ENCODE measurements at places on chromosomes 4 and X. TPM values are rescaled to one million over a fixed set of nuclear protein-coding genes. Genes with fewer than 3 reads are reported as not detected.

The NOX1 gene
- total RNA-seq = not detected

The CPZ gene
- 1.2 TPM for total RNA-seq

The LPAR4 gene
- 0.15 TPM for total RNA-seq

The WDR45 gene
- 65.4 TPM for total RNA-seq

The SPANXN4 gene
- total RNA-seq = not detected

The CENPI gene
- total RNA-seq = 0.27 TPM

The CYTL1 gene
- total RNA-seq = 0.42 TPM

The HTR2C gene
- not detected for total RNA-seq

The RAB39B gene
- not detected for total RNA-seq

The CSAG2 gene
- total RNA-seq = not detected

The PCDH7 gene
- total RNA-seq = 53.4 TPM

The NR0B1 gene
- not detected for total RNA-seq

The TREX2 gene
- 0.25 TPM for total RNA-seq

The BRS3 gene
- not detected for total RNA-seq

The DOK7 gene
- total RNA-seq = 35.5 TPM

The CFI gene
- 11.6 TPM for total RNA-seq

- DNase-seq = no peak
Measured at GRCh38 chrX:74606799-74607198, 7.6 kb downstream of the RLIM start.

DNA sequence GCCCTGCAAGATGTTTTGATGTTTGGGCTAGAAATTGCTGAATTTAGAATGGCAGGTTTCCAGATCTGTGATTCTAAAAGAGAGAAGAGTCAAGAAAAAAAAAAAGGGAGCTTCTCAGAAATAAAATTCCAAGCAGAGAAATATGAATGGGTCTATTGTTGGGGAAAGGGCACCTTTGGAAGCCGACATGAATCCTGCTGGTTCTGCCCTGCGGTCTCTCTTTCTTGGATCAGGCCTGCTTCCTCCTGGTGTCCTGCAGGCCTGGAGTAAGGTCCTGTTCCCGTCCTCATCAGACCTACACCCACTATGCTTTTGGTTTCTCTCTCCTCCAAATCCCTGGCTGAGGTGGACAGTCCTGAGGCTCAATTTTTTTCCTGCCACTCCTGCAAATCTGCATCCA is 109.8 kb upstream of the TRIM2 start:
- no peak for DNase-seq

GRCh38 chr4:15729910-15730533 is 27.2 kb downstream of the BST1 start:
- DNase-seq = no peak

- no peak for DNase-seq
Measured at GRCh38 chrX:63961964-63962363, 176.9 kb upstream of the ARHGEF9 start.

- peak; percentile 13 for DNase-seq
Measured at GRCh38 chr4:3571921-3572320, 39.7 kb upstream of the LRPAP1 start.

- DNase-seq = no peak
Measured at GRCh38 chr4:158016511-158016910, 156.3 kb downstream of the GASK1B start.

- peak; percentile 24 for DNase-seq
Measured at GRCh38 chrX:10483191-10483831, 137.1 kb downstream of the MID1 start.

DNA sequence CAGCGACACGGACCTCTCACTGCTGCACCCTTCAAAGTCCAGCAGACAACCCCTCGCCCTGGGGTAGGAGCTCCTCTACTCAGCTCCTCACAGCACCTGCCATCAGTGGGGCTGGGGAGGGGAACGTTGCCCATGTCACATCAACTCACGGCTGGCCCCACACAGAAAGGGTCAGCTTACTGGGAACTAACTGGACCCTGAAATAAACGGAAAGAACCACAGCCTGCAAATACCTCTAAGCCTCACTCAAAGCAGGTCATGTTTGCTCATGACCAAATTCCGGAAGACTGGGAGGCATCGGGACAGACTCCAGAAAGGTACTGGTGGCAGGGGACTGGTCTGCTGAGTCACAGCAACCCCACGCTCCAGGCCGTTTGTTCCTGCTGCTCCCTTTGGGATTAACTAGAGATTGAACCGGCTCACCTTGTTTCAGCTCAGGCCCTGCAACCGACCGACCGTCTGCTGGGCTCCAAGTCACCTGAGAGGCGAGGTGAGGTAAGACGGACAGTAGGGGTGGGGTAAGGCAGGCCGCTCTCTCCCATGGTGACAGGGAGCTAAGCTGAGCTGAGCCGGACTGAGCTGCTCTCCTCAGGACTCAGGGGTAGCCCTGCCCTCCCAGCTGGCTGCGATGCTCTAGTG is 5.6 kb downstream of the G6PD start:
- DNase-seq = no peak

GRCh38 chrX:111868726-111869638 is 7.0 kb upstream of the TRPC5OS start:
- DNase-seq = no peak

GRCh38 chrX:154059231-154059630 is 38.3 kb downstream of the MECP2 start:
- DNase-seq = no peak

DNA sequence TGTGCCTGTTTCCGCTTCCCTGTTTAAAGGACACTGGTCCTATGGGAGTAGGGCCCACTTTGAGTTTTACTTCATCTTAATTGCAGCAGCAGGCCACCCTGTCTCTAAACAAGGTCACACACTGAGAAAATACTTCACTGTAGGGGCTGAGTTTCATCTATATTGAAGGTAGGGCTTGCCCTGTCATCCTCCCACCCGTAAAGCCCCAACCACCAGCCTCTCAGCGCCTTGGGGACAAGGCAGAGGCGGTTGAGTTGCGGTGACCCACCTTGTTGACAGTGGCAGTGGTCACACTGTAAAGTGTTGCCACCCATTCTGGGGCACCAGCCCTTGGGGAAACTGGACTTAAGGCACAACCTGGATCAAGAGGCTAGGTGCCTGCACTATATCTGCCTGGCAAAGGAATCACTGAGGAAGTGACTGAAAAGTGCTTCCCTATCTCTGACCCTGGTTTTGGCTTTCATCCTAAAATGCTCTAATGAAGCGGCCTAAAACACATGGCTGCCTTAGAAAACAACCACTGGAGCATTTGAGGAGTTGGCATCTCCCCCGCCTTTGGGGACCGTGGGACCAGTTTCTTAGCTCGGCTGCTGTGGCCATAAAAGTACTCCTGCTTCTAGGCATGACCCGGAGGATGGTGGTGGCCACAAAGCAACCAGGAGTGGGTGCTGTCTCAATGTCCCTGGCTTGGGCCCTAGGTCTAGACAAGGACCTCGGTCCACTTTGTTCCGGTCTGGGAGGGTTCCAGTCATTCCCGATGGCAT is 7.8 kb upstream of the WDR1 start:
- no peak for DNase-seq

GRCh38 chr4:77006753-77007353 is 57.3 kb downstream of the SEPTIN11 start:
- DNase-seq = no peak

DNA sequence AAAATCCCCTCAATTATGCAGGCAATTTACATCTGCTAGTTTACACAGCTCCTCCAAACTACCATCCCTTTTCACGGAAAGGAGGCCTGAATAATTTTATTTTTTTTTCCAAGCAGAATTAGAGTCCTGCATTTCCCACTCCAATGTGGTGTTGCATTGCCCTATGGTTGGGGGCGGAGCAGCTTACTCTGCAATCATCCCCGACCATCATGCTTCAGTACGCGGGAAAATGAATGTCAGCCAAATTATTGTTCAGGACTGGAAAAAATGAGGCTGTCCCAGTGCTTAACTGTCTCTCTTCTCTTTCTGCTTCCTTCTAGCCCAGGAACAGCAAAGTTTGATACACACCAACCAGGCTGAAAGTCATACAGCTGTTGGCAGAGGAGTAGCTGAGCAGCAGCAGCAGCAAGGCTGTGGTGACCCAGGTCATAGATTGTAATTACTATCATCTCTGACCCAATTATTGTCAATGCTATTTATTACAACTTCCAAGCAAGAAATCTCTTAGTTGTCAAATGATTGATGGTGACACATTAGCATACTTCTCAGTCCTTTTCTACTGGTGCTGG is 28.3 kb downstream of the MMRN1 start:
- DNase-seq = no peak

DNA sequence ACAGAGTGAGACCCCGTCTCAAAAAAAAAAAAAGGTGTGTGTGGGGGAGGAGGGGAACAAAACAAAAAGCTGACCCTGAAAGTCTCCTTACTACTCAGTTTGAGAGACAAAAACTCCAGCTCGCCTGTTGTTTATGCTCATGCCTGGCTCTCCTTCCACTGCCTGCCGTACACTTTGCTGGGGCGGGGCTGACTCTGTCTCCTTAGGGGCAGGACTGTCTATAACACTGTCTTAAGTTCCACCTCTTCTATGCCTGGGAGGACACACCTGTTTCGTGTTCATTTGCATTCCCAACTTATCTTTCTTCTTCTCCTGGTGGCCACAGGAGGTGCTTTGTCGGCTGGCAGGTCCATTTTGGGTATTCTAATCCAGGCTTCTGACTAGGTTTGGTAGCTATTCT is 81.4 kb downstream of the MTNR1A start:
- no peak for DNase-seq

- DNase-seq = peak; percentile 43
Measured at GRCh38 chrX:1390621-1391369, 1.1 kb downstream of the SLC25A6 start.

DNA sequence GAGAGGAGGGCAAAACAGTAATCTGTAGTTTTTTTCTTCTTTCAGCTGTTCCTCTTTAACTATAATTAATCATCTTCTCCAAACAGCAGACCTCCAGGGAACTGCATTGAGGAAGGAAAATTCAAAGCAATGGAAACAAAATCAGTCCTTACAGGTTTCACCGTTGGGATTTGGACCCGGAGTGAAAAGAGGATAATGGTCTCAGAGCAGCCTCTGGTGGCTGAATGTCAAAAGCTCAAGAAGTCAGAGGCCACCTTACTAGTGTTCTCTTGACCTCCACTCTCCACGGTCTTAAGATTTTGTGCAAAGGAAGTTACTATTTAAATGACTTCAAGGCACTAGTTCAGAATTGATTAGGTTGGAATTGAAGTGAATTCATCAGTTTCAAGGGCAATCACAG is 16.0 kb upstream of the MID1 start:
- no peak for DNase-seq

DNA sequence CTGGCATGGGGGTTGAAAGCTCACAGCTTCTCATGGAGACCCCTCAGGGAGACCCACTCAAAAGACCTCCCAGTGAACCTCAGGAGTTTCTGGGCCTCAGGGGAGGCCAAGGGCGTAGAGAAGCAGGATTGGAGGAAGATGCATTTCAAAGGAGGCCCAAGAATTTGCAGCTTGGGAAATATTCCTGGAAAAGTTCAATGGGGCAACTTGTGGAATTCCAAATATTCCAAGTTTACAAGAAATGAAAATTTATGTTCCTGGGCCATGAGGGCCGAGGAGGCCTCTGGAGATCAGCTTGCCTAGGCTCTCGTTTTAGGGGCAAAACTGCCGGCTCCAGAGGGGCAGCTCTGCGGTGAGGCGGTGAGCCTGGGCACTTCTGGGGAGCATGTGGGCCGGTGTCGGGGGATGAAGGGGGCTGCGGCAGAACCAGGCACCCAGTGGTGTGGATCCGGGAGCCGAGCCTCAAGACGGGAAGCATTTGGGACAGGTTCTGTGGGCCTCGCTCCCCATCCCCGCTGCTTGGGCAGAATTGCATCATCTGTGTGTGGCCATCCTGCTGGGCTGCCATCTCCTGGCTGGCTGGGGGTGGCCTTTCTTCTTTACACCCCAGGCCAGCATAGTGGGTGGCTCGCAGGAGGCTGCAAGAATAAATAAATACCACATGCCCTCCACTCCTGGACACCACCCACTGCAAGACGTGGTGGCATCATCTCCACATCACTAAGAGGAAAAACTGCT is 54.6 kb upstream of the GPR78 start:
- no peak for DNase-seq

DNA sequence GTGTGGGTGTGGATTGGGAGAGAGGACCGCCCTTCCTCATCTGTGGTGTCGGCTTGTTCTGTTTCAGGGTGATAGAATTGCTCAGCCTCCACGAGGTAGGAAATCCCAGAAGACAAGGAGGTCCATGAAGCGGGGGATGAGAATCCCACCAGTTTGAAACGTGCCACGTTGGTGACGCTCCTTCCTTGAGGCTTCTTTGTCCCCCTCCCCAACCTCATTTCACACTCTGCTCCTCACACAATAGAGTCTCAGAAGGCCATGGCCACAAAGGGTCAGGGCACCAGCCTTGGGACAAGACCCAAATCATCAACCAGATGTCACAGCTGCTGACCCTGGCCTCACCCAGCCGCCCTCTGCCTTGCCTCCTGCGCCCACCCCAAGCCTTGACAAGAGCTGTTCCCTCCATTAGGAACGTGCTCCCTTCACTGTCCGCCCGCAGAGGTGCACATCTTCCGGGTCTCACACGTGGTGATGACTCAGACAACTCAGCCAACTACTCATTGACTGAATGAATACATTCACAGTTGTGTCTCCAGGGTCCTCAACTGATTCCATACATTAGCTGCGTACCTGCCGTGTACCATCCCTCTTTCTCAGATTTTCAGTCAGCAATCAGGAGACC is 18.3 kb downstream of the BLOC1S4 start:
- no peak for DNase-seq

DNA sequence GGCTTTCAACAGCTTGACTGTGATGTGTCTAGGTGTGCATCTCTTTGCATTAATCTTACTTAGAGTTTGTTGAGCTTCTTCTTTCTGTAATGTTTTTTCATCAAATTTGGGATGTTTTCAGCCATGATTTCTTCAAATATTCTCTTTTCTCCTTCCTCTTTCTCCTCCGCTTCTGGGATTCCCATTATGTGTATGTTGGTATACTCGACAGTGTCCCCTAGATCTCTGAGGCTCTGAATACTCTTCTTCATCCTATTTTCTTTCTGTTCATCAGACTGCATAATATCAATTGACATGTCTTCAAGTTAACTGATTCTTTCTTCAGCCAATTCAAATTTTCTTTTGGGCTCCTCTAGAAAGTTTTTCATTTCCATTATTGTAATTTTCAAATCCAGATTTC is 25.9 kb downstream of the STPG2 start:
- no peak for DNase-seq

- no peak for DNase-seq
Measured at GRCh38 chr4:53705151-53705764, 114.0 kb upstream of the LNX1 start.

- peak; percentile 94 for DNase-seq
Measured at GRCh38 chr4:4248029-4248884, at the start of gene TMEM128. Gene TMEM128 (minus strand): TSS chr4:4248223. CDS start chr4:4248202, 21 bp downstream.

GRCh38 chr4:97646997-97647396 is 496.3 kb downstream of the STPG2 start:
- DNase-seq = peak; percentile 35

- no peak for DNase-seq
Measured at GRCh38 chr4:158201876-158202275, 8.4 kb upstream of the TMEM144 start.

All from left ventricle myocardium superior (tissue), 1 donor.